ENCODE measurements at places on chromosomes 11 and 22. TPM values are rescaled to one million over a fixed set of nuclear protein-coding genes. Genes with fewer than 3 reads are reported as not detected.
A peak's percentile ranks its signal among the peaks of the same experiment; 100 is the strongest.

DNA sequence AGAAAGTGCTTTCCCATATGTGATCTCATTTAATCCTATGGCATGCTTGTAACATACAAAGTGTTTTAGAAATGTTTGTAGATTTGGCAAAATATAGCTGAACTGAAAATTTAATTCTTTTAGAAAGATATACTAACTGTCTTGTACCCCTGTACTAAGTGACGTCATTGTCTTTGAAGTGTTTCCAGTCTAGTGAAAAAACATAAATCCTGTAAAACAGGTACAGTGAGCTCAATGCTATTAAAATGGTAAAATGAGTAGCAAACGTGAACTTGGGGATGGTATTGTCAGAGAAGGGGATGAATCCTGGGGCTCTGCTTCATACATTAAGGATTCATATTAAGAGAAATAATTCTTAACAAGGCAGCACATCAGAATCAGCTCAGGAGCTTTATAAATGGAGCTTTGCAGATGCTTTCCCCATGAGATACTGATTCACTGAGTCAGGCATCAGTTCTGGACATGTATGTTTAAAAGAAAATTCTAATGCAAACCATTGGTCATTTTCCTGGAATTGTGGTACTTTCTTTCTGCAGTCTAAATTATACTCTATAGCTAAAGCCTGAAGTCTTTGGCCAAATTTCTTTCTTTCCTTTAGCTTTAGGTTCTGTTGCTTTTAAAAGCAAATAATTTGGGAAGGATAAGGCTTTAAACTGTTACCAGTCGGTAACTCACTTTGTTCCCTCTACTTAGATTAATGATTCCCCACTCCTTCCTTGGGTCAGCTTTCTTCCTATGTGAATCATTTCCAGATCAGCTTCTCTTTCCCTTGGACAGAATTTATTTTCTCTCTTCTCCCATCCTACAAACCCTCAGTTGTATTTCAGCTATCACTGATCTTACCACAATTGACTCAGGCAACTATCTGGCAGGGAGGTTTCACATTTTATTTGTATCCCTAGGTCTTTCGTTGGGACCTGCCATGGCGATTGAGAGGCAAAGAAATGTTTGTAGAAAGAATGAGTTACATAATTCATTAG, 57.5 kb upstream of the DDI1 start:
- DNase-seq: peak; percentile 19

- DNase-seq: no peak
Measured at GRCh38 chr11:32154275-32154674, 63.4 kb downstream of the RCN1 start.

DNA sequence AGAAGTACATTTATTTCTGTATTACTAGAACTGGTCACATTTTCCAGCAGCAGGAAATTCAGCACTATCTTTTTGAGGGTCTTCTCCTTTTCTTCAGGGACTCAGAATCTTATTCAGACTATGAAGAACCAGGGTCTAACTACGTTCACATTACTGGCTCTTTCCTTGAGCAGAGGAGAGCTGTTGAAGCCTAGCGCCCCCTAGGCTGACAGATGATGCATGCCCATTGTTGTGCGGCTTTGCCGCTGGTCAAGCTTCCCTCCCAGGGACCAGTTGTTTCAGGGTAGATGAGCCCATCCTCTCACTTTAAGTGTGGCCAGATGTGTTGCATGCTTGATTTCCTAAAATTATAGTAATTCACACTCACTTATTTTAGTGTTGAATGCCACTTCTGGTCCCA, 168.2 kb upstream of the PDGFD start:
- no peak for DNase-seq

GRCh38 chr22:48627966-48628365, 1199.7 kb downstream of the BRD1 start:
- DNase-seq: peak; percentile 74

The OR52A1 gene
- 0.03 TPM for polyA plus RNA-seq

GRCh38 chr22:43305806-43306205, 37.4 kb downstream of the SCUBE1 start:
- peak; percentile 33 for DNase-seq

GRCh38 chr11:57190548-57190947, 8.8 kb downstream of the LRRC55 start:
- no peak for DNase-seq

GRCh38 chr11:70161043-70161625, 42.0 kb upstream of the FADD start:
- no peak for DNase-seq

DNA sequence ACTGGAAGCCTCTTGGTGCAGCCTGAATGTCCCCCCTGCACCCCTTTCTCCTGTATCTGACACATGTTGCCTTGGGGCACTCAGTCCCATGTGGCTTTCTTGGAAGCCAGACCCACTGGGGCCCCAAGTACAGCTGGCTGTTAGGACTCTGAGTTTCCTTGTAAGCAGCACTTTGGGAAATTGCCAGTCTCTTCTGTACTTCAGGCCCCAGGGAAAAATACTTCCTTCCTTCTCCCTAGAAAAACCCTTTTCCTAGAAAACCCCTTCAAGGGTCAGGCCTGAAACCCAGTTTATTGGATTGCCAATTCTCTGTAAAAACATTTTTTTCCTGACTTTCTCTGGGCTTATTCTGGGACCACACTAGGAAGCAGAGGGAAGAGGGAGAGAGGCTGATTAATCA, 360.3 kb downstream of the TENM4 start:
- DNase-seq: peak; percentile 62

The SPDYC gene
- polyA plus RNA-seq: not detected

DNA sequence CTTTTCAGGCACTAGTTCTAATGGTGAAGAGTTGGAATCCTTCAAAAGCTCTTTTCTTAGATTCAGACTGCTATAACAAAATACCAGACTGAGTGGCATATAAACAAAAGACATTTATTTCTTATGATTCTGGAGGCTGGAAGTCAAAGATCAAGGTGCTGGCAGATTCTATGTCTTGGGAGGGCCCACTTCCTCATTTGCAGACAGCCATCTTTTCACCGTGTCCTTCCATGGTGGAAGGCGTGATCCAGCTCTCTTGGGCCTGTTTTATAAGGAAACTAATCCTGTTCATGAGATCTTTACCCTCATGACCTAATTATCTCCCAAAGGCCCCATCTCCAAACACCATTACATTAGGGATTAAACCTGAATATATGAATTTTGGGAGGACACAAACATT, 124.0 kb downstream of the NAV2 start:
- no peak for DNase-seq

The PRODH gene
- polyA plus RNA-seq: 45.9 TPM

The PDGFD gene
- 6.9 TPM for polyA plus RNA-seq

GRCh38 chr11:36078686-36079055, 134.8 kb downstream of the LDLRAD3 start:
- DNase-seq: no peak

DNA sequence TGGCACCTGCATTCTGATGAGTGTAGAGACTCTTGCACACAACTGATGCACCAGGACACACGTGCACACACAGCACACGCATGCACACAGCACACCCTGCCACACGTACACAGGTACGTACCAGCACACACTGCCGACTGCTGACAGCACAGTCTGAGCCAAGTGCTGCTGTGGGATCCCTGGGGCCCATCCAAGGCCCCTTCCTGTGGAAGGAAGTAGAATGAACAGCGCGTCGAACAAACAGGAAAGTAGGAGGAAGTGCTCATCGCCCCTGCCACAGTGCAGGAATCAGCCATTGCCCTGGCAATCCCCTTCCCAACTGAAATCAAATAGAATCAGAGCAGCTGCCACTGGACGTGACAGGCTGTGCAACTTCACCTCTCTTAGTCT, 57.9 kb downstream of the CD82 start:
- peak; percentile 35 for DNase-seq

- DNase-seq: no peak
Measured at GRCh38 chr11:77049026-77049425, 14.8 kb downstream of the B3GNT6 start.

The OSBP gene
- polyA plus RNA-seq: 42.0 TPM

DNA sequence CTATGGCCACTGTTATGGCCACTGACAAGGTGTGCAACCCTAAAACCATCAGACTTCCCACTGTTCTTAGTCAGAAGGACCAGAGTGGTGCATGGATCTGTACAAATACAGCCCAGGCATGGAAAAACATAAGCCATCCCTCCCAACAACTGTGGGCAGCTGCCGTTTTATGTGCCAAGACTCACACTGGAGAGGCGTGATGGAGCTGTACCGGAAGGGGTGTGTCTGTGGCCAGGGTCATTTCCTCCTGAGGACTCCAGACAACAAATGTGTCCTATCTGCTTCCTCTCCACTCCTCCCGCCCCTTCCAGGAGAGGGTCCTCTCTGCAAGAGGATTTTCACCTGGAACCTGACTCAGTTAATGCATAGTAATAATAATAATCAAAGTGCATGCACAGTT, 29.5 kb downstream of the KCNJ1 start:
- DNase-seq: no peak

GRCh38 chr11:108967571-108967970, 302.7 kb downstream of the DDX10 start:
- no peak for DNase-seq

GRCh38 chr22:27461470-27461869, 340.1 kb downstream of the MN1 start:
- no peak for DNase-seq

The TPBGL gene
- polyA plus RNA-seq: not detected

DNA sequence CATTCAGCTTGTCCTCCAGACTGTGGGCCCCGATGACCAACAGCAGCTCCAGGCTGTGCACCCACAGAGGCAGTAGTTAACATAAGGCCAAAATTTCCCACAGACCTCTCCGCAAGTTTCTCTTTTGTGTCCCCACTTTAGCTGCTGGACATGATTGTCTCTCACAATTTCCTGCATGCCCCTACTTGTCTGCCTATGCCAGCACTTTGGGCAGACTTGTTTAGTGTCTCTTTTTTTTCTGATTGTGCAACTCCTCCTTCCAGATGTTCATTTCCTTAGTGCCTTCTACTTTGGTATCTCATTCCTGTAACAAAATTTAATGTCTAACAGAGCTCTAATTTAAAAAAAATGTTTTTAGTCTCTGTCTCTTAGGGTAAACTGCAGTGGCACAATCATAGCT, 23.8 kb upstream of the SCN3B start:
- DNase-seq: no peak

The KCNC1 gene
- 0.85 TPM for polyA plus RNA-seq

GRCh38 chr11:2142762-2143202, 3.6 kb upstream of the IGF2 start:
- peak; percentile 5 for DNase-seq

The SAA1 gene
- not detected for polyA plus RNA-seq

DNA sequence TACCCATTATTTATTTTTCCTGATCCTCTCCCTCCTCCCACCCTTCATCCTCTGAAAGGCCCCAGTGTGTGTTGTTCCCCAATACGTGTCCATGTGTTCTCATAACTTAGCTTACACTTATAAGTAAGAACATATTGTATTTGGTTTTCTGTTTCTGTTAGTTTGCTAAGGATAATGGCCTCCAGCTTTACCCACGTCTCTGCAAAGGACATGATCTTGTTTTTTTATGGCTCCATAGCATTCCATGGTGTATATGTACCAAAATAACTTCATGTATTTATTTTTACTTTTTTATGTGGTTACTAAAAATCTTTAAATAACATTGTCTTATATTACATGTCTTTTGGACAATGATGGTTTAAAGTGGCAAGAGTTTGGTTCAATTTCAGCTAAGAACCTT, 15.2 kb downstream of the PDGFD start:
- no peak for DNase-seq

DNA sequence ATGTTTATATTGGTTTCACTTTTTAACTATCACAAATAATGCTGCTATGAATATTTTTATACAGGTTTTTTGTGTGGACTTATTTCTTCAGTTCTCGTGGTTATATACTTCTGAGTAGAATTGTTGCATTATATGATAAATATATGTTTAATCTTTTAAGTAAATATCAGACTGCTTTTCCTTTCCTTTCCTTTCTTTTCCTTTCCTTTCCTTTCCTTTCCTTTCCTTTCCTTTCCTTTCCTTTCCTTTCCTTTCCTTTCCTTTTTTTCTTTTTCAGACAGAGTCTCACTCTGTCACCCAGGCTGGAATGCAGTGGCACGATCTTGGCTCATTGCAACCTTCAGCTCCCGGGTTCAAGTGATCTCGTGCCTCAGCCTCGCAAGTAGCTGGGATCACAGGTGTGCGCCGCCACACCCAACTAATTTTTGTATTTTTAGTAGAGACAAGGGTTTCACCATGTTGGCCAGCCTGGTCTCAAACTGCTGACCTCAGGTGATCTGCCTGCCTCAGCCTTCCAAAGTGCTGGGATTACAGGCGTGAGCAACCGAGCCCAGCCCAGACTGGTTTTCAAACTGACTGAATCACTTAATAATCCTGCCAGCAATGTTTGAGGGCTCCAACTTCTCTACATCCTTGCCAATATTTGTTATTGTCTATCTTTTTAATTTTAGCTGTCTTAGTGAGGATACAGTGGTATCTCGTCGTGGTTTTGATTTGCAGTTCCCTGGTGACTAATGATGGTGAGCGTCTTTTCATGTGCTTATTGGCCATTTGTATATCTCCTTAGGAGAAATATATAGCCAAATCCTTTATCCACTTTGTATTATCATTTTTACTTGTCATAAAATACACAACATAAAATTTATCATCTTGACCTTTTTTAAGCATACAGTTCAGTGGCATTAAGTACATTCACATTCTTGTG, 21.9 kb downstream of the HTR3B start:
- DNase-seq: no peak

The OR5M3 gene
- polyA plus RNA-seq: not detected

DNA sequence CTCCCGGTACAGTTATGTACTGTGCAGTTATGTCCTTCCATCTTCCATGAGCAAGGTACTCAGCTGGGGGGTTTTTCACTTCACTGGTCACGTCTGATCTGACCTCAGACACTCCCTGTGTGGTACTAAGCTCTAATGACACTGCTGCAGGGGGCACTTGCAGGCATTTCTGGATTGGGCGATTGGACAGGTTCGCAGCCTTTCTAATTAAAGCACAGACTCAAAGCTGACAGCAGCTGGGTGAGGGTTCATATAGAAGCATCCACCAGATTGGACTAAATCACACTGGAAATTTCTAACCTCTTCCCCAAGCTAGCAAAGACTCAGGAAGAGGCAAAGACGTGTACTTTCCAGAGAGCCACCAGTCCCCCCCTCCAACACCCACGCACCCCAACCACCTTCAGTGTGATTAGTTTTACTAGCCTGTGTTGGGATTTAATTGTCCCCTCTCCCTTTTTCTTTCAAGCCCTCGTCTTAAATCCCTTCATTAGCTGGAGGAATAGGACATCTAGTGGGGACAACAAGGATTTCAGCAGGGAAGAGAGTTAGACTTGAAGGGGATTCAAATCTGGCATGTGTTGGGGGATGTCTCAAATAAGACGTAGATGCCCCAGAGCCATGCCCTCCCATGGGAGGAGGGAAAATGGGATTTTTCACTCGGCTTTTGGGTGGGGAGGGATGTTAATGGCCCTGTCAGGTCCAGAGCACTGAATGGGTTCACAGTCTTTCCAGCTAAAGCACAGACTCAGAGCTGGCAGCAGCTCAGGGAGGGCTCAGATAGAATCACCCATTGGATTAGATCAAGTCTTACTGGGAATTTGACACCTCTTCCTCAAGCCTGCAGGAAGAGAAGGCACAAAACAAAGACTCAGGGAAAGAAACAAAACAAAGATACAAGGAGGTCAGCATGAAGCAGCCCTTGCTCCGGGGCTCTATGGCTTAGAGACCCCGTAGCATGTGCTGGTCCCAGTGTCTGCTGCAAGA, 10.9 kb downstream of the INS start:
- no peak for DNase-seq

GRCh38 chr11:69238573-69239351, 55.2 kb upstream of the MYEOV start:
- DNase-seq: no peak
